ENCODE measurements at places on chromosomes 5 and 9.

DNA sequence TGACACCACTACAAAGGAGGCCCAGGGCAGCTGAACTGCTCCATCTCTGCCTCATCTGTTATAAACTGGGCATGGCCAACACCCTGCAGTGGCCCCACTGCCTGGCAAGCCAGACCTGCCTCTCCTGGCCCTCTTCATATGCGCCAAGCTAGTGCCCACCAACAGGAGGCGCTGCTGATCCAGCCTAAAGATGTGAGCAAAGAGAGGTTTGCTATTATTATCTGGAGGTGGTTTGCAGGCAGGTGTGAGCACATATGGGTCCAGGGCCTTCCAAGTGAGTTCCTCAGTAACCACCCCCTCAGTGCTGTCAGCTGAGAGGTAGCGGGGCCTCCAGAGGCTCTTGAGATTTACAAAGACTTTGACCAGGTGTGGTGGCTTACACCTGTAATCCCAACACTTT, 232.2 kb downstream of the SYK start:
- DNase-seq = no peak

DNA sequence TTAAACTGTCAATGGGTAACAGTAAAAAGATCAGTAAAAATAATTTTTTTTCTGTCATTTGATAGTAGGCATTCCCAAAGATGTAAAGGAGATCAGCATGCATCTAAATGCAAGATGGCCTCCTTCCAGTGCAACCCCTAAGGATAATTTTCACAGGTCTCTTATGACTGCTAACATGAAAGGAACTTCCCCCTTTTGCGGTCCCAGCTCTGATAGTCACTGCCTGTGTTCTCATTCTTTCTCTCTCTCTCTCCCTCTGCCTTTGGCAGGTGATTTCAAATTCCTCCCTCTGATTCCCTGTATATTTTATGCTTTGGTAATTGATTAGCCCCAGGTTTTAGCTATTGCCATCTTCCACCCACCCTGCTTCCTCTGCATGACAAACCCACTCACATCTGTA, 8.9 kb downstream of the SPINK14 start:
- DNase-seq = no peak

- peak; percentile 99 for DNase-seq
These were observed 10.9 kb upstream of the LAMC3 start for GRCh38 chr9:130997925-130998596.

DNA sequence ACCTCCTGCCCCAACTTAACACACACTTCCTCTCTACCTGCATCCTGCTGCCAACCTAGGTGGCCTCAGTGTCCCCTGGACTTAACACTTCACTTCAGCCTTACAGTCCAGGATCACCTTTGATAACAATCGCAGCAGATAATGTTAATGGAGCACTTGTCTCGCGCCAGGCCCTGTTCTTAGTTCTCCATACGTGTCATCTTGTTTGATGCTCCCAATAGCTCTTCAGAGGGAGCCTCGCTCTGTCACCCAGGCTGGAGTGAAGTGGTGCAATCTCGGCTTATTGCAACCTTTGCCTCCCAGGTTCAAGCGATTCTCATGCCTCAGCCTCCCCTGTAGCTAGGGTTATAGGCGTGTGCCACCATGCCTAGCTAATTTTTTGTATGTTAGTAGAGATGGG, 62.7 kb upstream of the SHB start:
- no peak for DNase-seq

DNA sequence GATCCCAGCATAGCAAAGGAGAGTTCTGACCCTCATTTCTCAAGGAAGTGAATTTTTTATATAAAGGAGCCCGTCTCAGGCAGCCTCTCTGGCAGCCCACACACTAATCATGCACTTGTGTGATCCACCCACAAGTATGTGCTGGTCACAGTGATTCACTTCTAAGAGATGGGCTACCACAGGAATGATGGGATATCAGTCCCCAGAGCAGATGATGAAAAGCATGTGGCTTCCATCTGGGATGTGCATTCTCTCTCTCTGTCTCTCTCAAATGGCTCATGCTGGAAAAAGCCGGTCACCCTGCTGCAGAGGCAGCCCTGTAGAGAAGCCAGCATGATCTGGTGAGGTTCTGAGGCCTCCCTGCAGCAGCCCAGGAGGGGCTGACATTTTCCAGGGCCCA, 74.2 kb upstream of the ADCY2 start:
- DNase-seq = no peak

GRCh38 chr9:131394464-131395156, 724 bp downstream of the PRRC2B start:
- DNase-seq = no peak

DNA sequence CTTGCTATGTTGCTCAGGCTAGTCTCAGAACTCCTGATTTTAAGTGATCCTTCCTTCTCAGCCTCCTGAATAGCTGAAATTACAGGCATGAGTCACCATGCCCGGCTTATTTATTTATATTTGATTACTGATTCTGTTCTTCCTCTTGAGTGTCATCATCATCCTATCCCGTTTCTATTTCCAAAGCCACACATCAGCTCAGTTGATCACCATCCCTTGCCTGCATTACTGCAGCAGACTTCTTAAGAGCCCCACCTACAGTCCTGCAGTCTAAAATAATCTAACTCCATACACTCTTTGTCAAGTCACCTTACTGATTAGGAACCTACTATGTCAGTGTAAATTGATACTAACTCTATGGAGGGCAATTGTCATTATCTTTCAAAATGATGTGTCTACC, 138.9 kb upstream of the RAI14 start:
- no peak for DNase-seq

GRCh38 chr9:33354651-33355211, 47.6 kb downstream of the AQP7 start:
- DNase-seq = no peak
